A549 treated with dexamethasone at 1 μM for 4 hours (cell line): ENCODE measurements at places on chromosomes 1 and 21. TPM values are rescaled to one million over a fixed set of nuclear protein-coding genes. Genes with fewer than 3 reads are reported as not detected.

SLC6A17 gene
- 3.4 to 6.5 TPM (median 5.3 TPM) in 5 replicates for total RNA-seq

NKAIN1 gene
- total RNA-seq: 1.0 to 1.4 TPM (median 1.1 TPM) in 5 replicates

S100A14 gene
- total RNA-seq: 0.21 to 0.50 TPM (median 0.35 TPM) in 5 replicates

GUCA2A gene
- total RNA-seq: not detected in 5 replicates

CSMD2 gene
- total RNA-seq: 0.02 to 0.03 TPM (median 0.02 TPM) in 3 of 5 replicates, not detected in the others

RGS4 gene
- total RNA-seq: not detected in 5 replicates

JAM2 gene
- 0.03 to 0.08 TPM (median 0.06 TPM) in 3 of 5 replicates, not detected in the others for total RNA-seq

UTS2 gene
- total RNA-seq: not detected in 5 replicates

HENMT1 gene
- 3.6 to 5.8 TPM (median 4.3 TPM) in 5 replicates for total RNA-seq

OPRD1 gene
- total RNA-seq: 0.01 to 0.02 TPM (median 0.02 TPM) in 4 of 5 replicates, not detected in the other

NCAM2 gene
- not detected in 5 replicates for total RNA-seq
